Activated CD8-positive, alpha-beta memory T cell treated with anti-CD3 and anti-CD28 coated beads, Interleukin-2, amount 10 ng/mL, durations not matched to agents 7 days and 5 days (primary cell): ENCODE measurements at places on chromosomes 6 and 20.

DNA sequence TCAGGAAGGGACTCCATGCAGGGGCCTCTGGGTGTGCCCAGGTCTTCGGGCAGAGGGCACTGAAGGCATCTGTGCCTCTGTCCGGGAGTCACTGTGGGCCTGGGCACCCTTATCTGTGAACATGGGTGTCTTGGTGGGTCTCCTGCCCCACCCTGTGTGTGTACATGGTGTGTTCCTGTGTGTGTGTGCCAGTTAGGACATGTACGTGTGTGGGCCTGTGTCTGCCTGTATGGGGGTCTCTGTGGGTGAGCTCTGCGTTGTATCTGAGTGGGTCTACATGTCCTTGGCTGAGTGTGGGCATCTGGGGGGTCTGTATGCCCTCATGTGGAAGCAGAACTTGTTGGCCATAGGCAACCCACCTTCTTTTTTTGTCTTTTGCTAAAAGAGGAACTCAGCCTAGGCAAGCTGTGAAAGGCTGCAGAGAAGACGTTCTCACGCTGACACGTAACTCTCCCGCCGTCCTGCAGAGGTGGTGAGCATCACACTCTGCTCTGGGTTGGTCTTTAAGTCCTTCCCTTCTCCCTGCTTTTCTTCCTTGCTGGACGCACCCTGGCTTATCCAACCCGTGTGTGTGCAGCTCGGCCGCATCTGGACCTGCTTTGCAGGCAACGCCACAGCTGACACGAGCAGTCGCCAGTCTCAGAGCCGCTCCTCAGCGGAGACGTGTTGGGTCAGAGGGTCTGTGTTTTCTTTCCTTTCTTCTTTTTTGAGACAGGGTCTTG lies 532 bp upstream of the NPBWR2 start:
- DNase-seq, result peak; percentile 34

DNA sequence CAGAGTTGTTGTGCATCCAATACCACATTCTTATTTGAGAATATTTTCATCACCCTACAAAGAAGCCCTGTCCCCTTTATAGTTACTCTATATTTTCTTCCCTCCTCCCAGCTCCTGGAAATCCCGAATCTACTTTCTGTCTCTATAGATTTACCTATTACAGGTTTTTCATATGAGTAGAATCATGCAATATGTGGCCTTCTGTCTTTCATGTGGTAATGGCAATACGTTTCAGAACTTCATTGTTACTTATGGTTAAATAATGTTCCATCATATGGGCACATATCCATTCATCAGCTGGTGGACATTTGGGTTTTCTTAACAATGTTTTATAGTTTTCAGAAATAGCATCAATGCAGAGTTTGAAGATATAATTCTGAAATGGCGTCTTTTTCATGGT lies 17.1 kb downstream of the GINS1 start:
- DNase-seq, result no peak

DNA sequence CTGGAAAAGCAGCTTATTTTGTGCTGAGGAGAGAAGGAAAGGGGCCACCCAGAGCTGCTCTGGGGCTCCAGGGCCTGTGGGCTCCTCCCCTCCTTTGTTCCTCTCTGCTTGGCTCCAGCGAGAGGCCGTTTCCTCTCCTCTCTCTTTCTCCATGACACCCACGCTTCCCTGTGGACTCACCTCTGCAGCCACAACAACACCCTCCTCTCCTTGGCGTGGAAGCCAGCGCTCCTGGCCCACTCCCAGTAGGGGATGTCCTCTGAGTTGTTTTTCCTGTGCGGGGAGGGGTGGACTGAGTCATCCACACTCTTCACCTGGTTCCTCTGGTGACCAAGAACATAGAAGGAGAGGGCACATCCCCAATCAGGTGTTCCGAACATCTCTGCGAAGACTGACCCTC lies 4.9 kb upstream of the CDSN start:
- no peak for DNase-seq

DNA sequence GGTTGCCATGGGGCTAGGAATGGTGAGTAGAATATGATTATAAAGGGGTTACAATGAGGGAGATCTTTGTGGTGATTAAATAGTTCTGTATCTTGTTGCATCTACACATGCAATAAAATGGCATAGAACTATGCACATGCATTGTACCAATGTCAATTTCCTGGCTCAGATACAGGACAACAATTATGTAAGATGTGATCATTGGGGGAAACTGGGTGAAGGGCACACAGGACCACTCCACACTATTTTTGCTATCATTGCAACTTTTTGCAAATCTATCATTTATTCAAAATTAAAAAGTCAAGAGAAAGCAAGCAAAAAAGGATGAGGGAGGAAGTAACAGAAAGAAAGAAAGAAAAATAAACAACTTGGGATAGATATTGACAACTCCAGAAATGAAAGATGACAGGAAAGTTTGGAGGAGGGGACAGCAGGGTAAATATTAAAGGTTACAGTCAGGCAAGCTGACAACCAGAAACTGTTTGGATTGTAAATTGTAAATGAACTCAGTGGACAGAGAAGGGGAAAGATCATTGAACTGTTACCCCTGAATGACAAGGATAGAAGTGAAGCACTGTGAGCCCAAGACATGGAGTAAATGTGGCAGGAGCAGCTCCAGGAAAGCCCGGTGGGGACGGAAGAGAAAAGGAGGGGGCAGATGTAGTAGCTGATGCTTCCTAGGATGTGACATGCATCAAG lies 499.6 kb upstream of the JARID2 start:
- no peak for DNase-seq

DNA sequence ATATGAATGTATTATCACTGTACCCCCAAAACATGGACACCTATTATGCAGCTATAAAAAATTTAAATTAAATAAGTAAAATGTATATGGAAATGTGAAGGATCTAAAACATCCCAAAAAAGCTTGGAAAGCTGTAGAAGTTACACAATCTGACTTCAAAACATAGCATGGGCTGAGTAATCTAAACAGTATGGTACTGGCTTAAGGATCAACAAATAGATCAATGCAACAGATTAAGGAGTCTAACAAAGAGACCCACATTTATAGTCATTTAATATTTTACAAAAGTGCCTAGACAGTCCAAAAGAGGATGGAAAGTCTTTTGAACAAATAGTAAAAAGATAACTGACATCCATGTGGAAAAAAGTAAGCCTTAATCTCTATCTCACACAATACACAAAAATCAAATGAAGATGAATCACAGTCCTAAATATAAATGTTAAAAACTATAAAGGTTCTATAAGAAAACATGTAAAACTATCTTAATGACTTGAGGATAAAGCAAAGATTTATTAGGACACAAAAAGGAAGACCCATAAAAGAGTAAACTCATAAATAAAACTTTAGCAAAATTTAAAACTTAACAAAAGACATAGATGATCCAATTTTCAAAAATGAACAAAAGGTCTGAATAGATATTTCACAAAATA lies 46.8 kb downstream of the RANBP9 start:
- no peak for DNase-seq

GRCh38 chr20:31476643-31477215 lies 1.6 kb downstream of the REM1 start:
- DNase-seq, result no peak

GRCh38 chr6:21367148-21367547 lies 226.4 kb upstream of the SOX4 start:
- DNase-seq, result no peak
